Activated gamma-delta T cell treated with anti-CD3 and anti-CD28 coated beads, Interleukin-2, amount 50 U/mL, for 16 hours (primary cell): ENCODE measurements at places on chromosomes 3 and 15.

DNA sequence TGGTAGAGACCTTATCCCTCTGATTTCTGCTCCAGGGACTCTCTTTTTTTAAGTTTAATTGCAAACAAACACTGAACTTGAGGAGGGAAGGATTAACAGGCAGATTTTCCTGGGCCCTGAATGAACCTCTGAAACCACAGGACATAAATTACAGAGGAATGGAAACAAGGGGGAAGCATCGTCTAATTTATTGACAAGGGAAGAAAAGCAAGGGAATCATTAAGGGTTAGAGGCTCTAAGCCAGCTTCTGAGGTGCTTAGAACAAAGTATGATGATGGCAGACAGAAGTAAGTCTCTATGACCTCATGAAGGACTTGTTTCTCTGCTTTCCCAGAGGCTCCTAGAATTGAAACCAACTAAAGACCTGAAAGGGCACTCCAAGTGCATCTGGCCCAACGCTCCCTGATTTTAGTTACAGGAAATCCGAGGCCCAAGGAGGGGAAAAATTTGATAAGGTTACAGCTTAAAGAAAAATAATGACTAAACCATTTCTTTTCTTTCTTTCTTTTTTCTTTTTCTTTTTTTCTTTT, 244.7 kb upstream of the NR2E3 start:
- no peak for DNase-seq

- DNase-seq: no peak
Observed at GRCh38 chr15:27868828-27869404, 230.2 kb downstream of the OCA2 start.

- DNase-seq: no peak
Observed at GRCh38 chr15:73784291-73784690, 31.1 kb upstream of the INSYN1 start.

DNA sequence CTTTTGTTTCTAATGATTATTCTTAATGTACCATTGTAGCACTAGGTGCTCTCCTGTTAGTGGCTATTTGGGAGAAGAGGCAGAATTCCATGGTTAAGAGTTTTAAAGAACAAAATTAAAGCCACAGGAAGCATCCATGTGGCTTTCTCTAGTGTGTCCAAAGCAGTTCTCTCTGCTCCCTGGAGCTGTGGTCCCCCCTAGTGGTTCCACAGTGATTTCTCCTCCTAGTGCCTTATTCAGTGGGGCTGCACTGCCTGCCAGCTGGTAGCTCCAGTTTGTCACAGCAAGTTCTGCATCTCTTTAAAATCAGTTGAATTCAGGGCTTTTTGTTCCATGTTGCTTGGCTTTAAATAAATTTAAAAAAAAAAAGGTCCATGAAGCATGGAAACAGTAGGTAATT, 39.6 kb upstream of the FAM98B start:
- DNase-seq: no peak

GRCh38 chr15:39502611-39503195, 78.2 kb upstream of the THBS1 start:
- DNase-seq: no peak

DNA sequence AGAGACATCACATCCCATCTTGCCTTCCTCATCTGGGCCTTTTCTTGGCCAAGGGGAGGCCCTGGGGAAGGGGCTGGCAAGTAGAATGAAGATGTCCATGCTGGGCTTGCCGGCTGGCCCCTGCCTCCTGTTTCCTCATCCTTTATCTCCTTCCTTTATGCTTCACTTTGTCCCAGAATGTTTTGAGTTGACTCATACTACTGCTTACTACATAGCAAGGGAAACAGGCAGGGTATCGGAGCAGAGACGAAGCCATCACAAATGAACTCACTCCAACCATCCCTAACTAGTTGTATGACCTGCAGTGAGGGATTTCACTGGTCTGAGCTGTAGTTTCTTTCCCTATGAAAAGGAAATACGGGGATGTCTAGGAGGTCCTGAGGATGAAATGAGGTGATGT, 66.0 kb downstream of the CHDH start:
- DNase-seq: no peak

DNA sequence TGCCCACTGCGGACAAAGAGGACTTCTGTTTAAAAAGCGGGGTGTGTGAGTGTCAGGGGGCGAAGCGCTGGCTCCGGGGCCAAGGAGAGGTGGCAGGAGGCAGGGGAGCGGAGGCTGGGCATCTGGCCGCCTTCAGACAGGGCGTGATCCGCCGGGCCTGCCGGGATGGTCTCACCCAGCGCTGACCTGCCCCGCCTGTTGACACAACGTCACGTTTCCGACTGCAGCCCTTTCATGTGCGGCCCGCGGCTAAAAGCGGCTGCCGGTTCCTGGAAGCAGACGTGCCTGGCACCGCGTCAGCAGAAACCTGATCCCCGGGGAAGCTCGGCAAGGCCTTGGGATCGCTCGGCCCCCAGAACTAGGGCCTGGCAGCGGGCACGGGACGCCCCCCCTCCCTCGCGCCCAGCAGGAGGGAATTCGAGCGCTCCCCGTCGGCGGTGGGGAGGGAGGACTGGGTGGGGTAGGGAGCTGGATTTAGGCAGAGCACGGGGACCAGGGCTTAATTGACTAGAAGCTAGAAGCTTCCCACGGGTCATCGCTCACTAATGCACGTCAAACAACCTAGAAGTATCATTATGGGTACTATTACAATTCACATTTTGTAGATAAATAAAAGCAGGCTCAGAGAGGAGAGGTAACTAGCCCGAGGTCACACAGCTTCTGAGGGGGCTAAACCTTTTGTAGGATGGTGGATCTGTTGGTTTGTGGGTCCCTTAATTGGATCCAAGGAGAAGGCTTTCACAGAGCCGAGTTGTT, 7.7 kb downstream of the BHLHE40 start:
- DNase-seq: peak; percentile 59

DNA sequence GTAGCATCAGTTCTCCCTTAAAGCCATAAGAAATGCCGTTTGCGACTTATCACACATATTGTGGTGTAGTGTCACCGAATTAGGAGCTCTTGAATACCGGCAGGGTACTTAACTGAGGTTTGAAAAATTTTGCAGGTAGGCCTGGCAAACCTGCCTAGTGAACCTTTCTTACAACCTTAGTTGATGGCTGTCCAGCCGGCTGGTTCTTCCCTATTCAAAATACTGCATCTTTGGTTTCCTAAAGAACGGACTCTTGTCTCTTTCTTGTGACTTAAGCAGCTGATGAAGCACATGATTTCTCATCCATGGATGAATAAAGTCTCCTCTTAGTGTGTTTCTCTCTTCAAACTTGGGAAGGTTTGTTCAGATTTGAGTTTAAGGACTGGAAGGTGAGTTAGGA, 1.5 kb downstream of the RAB7A start:
- DNase-seq: no peak

GRCh38 chr3:14823393-14823792, 4.6 kb downstream of the FGD5 start:
- DNase-seq: no peak

GRCh38 chr15:101389362-101389761, 94.3 kb upstream of the SNRPA1 start:
- DNase-seq: no peak

DNA sequence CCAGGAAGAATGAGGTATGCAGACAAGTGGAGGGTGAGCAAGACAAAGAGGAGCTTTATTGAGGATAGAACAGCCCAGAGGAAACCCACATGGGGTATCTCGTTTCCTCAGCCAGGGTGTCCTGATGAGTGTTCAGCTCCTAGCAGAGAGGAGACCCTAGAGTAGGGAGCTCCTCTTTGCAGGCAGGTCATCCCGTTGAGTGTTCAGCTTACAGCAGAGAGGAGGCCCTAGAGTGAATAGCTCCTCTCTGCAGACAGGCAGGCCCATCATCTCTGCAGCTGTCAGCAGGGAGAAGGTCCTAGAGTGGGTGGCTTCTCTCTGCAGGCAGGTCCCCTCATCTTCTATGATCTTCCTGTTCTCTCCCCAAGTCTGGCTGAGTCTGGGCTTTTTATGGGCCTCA, 90.6 kb upstream of the TNFSF10 start:
- no peak for DNase-seq

DNA sequence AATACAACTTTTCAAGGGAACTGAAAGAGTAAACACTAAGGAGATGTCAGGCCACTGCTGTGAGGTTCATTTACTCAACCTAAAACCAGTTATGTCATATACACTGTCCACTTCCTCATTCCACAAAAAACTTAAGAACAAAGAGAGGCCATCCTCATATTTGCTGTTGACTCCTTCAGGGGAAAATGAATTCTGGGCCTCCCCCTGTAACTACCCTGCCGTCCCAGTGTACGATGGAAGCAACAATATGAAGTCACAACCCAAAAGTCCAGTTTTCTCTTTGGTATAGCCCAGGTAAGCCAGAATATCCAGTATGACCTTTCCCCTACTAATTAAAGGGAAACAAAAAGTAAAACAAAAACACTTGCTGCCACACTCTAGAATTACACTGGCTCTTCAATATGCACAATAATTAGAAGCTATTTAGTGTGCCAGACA, 16.2 kb downstream of the CEP152 start:
- DNase-seq: no peak

DNA sequence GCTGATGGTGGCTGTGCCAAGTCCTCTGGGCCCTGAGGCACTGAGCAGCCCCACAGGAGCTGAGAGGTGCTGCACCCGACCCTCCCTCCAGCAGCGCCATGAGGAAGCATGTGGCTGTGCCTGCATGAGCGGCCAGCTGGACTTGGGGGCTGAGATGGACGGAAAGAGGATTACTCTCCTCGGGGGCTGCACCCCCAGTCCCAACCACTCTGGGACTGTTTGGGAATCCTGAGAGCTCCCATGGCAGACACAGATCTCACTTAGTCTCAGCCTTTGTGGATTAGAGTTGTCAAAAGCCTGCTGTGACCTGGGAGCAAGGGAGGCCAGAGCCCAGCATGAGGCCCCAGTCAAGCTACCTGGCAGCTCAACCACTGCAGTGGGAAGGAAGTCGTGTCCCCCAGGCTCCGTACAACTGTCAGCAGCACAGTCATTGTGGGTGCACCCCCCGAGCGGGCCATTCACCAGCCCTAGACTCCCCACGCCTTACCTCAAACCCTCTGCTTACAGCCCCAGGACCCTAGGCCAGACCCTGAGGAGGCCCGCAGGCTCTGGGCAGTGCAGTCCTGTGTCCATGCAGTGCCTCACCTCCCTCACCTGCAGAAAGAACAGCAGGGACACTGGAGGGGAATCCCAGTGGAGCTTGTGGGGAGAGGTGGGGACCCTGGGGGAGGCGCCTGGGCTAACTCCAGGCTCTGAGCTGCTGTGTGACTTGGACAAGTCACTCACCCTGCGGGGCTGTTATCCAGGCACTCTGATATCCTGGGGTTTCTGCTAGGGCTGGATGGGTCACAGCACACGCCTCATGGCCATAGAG, 17.1 kb downstream of the PRR23E start:
- DNase-seq: no peak
